Cortex of kidney (tissue), 1 donor: ENCODE measurements at places on chromosomes 5 and 9.

GRCh38 chr9:15469406-15469805 lies 41.4 kb downstream of the PSIP1 start:
- DNase-seq = no peak

GRCh38 chr9:109478665-109479380 lies 19.3 kb downstream of the PTPN3 start:
- no peak for DNase-seq

- DNase-seq = no peak
These were observed 65.1 kb upstream of the DNAH5 start for GRCh38 chr5:14009575-14009974.

GRCh38 chr9:84235511-84235910 lies 105.0 kb downstream of the SLC28A3 start:
- no peak for DNase-seq

- no peak for DNase-seq
These were observed 123.3 kb downstream of the MLLT3 start for GRCh38 chr9:20499013-20499412.

GRCh38 chr5:73376618-73377170 lies 71.9 kb downstream of the FOXD1 start:
- DNase-seq = no peak

- DNase-seq = no peak
These were observed 97.7 kb upstream of the CDH6 start for GRCh38 chr5:31095796-31096195.

- DNase-seq = no peak
These were observed 80.7 kb downstream of the KCNIP1 start for GRCh38 chr5:170584450-170585058.

DNA sequence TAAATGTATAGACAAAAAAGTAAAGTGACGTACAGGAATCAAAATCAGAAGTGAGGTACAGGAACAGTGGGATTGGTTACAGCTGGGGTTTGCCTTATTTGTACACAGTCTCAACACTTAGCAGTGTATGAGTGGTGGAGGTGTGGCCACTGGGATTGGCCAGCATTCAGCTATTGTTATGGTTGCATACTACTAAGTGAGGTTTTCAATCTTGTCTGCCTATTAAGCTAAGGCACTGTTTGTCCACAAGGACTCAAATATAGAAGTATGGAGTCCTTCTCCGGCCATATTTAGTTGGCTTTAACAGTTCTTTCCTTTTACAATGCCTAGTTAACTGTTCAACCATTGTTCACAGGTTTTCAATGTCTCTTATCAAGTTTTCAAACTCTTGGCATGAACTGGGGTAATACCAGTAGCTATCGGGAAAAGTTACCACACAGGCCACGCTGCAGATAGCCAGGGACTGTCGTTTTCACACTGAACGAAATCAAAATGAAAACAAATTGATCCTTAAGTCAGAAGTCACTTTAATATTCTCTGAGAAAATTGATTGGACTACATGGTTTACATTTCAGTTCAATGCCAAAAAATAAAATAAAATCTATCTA lies 176.0 kb upstream of the FREM1 start:
- no peak for DNase-seq
